Fibroblast of skin of right biceps (primary cell): ENCODE measurements at places on chromosomes 7 and 10.
A peak's percentile ranks its signal among the peaks of the same experiment; 100 is the strongest.

- DNase-seq: no peak
These were observed 70.6 kb downstream of the KAT6B start for GRCh38 chr10:74896788-74897527.

DNA sequence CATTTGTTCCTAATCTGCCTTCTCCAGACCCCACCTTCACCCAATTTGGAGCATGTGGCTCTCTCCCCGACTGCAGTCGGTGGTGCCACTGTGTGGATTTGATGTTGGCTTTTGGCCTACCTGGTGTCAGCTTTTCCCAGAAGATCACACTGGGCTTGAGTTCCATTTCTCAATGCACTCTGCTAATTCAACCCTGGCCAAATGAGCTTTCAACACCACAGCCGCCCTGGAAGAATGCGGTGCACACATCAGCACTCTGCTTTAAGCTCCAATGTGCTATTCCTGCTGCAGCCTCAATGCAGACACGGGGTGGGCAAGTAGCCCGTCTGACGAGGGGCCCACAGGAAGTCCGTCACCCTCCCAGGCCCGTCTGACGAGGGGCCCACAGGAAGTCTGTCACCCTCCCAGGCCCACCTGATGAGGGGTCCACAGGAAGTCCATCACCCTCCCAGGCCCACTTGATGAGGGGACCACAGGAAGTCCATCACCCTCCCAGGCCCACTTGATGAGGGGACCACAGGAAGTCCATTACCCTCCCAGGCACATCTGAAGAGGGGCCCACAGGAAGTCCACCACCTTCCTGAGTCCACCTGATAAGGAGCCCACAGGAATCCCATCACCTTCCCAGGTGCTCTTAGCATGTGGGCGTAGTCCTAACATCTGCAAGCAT lies 64.4 kb downstream of the ASB13 start:
- DNase-seq: no peak

DNA sequence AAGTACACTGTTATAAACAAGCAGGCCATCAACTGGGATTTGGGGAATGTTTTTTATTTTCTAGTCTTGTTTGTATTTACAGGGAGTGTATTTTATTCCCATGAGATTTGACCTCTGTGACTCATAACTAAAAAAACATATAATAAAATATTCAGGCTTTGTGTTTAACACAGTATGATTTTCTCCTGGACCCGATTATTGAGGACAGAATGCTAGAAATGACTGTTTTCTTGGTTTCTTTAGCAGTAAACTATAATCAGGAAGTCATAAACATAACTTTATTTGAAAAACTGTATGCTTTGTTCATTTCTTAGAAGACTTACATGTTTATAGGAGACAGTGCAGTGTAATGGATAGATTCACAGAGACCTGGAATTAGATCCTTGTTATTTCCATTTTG lies 2.1 kb downstream of the NHLRC2 start:
- no peak for DNase-seq

DNA sequence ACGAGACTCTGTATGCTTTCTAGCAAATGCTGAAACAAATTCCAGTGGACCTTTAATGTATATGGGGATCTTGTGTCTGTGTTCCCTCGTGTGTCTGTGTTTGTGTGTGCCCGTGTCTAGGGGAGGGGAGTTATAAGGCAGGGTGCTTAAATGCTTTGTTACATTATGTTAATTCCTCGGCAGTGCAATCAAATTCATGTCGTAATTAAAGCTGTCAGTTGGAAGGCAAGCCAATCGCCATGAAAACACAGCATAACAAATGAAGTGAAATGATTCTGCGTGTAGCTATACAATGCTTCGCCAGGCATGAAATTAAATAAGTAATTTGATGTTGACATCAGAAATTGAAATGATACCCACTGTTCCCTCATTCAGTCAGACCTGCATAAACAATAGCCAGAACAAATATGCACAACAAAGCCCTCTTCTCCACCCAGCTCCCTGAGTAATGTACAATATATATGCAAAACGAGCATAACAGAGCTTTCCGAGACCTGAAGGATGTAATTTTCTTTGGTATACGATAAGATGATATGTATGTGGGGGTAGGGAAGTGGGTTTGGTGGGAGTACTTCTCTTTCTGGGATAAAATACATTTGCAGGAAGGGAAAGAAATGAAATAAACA lies 534.1 kb downstream of the AUTS2 start:
- no peak for DNase-seq

DNA sequence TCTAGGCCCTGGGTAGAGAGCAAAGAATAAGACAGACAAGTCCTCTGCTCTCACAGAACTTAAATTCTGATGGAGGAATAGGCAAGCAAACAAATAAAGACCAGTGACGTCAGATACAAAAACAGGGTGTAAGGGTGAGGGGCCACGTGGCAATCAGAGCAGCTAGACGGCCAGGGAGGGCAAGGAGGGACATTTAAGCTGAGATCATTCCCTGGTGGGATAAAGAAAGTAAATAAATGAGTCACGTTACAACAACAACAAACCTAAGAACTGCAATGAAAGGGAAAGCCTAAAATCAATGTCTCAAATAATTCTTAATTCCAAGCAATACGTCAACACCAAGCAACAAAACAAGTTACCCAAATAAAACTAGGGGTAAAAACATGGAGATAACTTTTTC lies 21.8 kb downstream of the STN1 start:
- no peak for DNase-seq

- DNase-seq: no peak
These were observed 405.0 kb upstream of the ZMIZ1 start for GRCh38 chr10:78663721-78664120.

- peak; percentile 18 for DNase-seq
These were observed 342.3 kb upstream of the BMPER start for GRCh38 chr7:33562996-33563395.

- no peak for DNase-seq
These were observed 32.3 kb downstream of the RBM17 start for GRCh38 chr10:6121146-6121545.

GRCh38 chr10:7933757-7934156 lies 115.5 kb downstream of the TAF3 start:
- DNase-seq: no peak

- DNase-seq: no peak
These were observed 273.7 kb upstream of the CHRM2 start for GRCh38 chr7:136594739-136595144.

GRCh38 chr7:112495810-112496462 lies 15.1 kb downstream of the LSMEM1 start:
- DNase-seq: peak; percentile 59

GRCh38 chr7:945147-945555 lies 9.3 kb downstream of the ADAP1 start:
- DNase-seq: no peak

GRCh38 chr10:120949609-120950031 lies 98.5 kb downstream of the WDR11 start:
- no peak for DNase-seq

DNA sequence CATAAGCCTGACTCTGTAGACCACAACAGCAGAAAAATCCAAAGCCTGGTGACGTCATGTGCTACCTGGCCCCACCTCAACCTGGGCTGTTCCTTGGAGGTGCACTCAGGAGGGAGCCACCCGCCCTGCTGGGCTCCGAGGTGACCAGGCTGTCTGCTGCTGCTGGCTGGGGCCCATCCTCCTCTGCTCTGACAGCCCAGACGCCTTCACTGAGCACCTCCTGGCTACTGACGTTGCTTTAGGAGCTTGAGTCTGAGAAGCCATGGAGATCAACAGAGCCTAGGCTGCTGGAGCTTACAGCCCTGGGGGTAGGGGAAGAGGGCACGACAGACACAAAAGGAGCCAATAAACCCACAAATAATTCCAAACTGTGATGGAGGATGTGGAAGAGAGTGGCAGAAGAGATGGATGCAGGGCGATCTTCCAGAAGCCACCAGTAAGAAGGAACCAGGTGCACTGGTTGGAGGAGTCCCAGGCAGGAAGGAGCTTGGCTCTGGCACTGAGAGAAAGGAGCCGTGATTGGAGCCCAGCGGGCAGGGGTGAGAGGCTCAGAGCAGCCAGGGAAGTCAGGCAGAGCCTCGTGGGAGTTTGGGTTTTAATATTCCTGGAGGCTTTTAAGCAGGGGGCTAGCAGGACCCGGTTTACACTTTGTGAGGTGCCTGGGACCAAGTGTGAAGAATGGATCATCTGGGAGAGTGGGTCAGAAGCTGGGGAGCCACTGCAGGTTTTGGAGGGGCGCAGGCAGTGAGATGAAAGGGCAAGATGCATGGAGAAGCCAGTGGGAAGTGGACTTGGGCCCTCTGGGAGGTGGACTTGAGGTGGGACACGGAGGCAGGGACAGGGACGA lies 1.7 kb upstream of the PTPRE start:
- DNase-seq: no peak

GRCh38 chr7:20440472-20441105 lies 109.9 kb downstream of the ITGB8 start:
- DNase-seq: peak; percentile 39

GRCh38 chr10:123134343-123134914 lies 1.3 kb upstream of the HMX3 start:
- no peak for DNase-seq

DNA sequence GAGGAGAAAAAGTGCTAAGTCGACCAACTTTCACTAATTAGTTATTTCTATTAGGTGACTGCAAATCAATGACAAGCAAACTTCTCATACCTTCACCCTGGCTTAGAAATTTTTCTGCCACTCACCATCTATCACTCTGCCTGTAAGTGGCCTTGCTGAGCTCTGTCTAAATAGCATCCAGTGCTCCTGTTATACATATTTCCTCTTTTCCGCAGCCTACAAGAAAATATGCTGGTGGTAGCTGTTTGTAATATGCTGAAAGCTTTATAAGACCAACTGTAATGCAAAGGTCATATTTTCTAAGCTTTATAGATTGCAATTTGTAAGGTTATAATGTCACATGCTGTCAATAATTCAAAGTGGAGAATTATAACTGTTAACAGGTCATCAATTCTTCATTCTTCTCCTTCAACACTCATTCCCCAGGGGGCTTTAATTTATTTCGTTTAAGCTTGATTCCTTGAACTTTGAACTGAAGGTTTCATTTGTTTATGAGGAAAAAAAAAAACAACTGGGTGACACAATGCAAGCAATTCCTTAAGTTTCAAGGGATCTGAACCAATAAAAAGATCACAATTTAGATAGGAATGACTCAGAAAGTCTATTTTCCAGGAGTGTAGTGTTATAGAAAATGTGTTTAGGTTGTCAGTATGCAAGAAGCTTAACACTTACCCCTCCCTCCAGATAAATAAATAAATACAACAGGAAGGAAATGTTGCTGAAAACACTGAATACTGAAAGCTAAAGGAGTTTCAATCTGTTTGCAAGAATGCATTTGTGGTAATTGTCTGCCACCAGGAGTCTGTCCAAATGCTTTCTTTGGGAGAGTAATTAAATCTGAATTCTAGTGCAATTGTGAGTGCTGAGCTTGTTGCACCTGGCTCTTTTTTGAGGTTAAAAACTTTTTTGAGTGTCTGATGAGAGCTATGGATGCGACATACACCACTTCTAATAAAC lies 183.7 kb downstream of the SORCS1 start:
- no peak for DNase-seq

GRCh38 chr10:16820421-16820820 lies 3.2 kb upstream of the RSU1 start:
- no peak for DNase-seq

- DNase-seq: no peak
These were observed 262.3 kb upstream of the KLF14 start for GRCh38 chr7:130996205-130996832.

DNA sequence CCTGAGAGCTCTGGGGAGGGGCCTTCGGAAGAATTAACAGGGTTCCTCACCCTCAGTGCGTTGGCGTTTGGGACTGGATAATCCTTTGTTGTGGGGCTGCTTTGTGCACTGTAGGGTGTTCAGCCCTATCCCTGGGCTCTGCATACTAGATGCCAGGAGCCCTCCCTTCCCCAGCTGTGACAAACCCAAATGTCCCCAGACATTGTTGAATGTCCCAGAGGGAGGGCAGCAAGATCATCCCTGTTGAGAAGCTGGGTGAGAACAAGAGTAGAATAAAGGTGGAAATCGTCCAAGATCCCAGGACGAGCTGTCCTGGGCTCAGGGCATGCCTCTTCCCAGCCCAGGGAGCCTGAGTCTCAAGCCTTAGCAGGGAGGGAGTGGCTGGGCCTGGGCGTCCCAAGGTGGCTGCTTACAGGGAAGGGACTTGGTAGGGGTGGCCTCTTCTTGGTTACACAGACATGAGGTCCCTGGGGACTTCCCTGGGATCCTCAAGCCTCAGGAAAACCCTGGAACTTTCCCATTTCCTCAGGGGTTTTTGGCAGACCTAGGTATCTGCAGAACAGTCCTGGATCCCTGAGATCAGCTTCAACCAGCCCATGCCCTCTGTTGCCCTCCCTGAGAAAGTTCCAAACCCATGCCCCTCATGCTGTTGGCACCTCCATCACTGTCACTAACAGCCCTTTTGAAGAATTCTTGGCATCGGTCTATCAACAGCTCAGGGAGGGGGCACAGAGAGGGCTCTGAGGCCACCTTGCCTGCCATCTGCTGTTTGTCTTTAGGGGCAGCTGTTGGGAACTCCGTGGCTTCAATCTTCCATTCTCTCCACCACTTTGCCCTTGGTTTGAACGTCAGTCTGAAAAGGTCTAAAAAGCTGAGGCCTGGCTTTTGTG lies 53.7 kb downstream of the GOLGA7B start:
- DNase-seq: no peak

DNA sequence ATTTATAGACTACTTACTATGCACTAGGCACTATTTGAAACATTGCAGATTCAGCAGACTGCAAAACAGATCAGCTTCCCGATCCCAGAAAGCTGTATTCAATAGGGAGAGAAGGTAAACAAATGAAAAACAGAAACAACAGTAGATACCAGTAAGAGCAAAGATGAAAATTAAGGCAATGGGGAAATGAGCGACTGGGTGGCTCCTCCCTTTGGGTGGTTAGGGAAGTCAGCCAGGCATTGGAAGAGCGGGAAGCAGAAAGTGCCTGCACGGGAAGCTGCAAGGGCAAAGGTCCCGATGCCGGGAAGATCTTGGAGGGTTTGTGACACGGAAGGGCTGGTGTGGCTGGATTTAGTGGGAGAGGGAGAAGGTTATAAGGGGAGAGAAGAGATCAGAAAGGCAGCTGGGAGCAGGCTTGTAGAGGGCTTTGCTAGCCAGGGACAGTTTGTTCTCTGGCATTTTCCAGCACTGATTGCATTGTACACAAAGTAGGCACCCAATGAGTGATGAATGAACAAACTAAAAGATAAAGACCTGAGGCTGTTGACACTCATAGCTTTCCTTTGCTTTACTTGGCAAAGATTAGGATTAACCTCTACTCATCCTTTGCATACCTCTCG lies 67.8 kb downstream of the NAMPT start:
- peak; percentile 44 for DNase-seq
